ENCODE measurements at places on chromosomes 7 and 10. TPM values are rescaled to one million over a fixed set of nuclear protein-coding genes. Genes with fewer than 3 reads are reported as not detected.

Gene ADRB1
- total RNA-seq, result 1.3 TPM

Gene RBM20
- total RNA-seq, result 3.1 TPM

Gene CARD11
- 2.9 TPM for total RNA-seq

Gene SPDYE9
- not detected for total RNA-seq

Gene EBLN1
- total RNA-seq, result not detected

Gene TMEM236
- 2.9 TPM for total RNA-seq

Gene GATAD1
- total RNA-seq, result 42.6 TPM

Gene EGR2
- 4.3 TPM for total RNA-seq

Gene NKX2-3
- total RNA-seq, result not detected

Gene ENO4
- total RNA-seq, result 0.16 TPM

Gene OR13A1
- not detected for total RNA-seq

Gene SFRP5
- 1.8 TPM for total RNA-seq

DNA sequence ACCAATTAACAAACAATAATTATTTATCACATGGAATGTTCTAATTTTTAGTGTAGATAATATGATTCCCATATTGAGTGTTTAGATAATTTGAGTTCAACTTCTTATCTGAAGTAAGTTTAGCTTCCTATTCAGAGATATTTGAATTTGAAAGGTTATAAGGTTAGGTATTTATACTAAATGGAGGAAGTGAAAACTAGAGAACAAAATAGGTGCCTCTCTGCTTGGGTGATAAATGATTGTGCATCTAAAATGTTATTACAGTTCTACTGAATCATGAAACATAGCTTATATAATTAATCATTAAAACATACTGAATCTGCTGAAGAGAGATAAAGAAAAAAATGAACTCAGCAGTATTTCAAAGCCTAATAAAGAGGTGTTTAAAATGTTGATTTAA, 1174.3 kb downstream of the XPNPEP1 start:
- no peak for DNase-seq

DNA sequence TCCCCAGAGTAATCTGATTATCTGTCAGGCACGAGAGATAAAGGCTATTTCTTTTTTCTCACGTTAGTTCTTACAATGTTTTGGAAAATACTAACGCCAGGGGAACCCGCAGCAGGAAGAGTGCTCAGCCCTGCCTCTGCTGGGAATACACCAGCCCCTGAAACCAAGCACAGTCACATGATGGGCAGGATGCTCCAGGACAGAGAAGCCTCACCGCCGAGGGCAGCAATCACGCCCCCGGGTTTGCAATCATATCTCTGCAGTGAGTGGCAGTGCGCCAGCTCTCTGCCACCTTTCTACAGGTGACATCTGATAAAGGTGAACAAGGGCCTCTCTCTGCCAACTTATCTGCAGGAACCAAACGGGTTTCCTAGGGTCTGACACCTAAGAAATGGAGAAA, 39.8 kb downstream of the BRI3 start:
- DNase-seq, result no peak

- no peak for DNase-seq
These were observed 733.5 kb downstream of the ZWINT start for GRCh38 chr10:55627501-55628051.

- no peak for DNase-seq
These were observed 2.0 kb downstream of the CYP26C1 start for GRCh38 chr10:93062514-93063143.

DNA sequence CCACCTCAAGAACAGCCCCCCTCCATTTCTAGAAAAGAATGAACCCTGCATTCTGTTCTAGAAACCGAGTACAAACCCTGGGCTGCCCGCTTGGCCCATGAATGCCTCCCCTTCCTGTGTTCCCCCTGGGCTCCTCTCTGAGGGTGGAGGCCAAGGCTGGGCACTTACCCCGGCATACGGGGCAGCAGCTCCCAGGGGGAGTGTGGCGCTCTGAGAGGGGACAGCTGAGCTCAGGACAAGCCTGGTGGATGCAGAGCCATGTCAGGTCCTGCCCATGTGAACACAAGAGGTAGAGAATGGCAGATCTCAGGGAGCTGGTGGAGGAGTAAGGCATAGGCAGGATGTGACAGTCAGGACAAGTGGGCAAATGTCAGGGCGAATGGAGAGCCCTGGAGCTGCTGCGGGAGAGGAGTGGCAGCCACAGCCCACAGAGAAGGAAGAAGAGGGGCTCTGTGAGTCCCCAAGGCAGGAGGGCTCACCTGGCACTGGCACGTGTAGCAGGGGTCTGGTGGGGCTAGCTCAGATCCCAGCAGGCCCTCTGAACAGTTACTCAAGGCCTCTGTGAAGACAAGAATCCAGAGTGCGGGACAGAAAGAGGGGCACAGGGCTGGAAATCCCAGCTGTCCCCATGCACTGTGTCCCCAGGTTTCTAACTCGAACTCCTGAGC, 18.9 kb downstream of the ATP6V1F start:
- DNase-seq, result no peak

GRCh38 chr10:7383442-7383841, 27.4 kb downstream of the SFMBT2 start:
- DNase-seq, result no peak

DNA sequence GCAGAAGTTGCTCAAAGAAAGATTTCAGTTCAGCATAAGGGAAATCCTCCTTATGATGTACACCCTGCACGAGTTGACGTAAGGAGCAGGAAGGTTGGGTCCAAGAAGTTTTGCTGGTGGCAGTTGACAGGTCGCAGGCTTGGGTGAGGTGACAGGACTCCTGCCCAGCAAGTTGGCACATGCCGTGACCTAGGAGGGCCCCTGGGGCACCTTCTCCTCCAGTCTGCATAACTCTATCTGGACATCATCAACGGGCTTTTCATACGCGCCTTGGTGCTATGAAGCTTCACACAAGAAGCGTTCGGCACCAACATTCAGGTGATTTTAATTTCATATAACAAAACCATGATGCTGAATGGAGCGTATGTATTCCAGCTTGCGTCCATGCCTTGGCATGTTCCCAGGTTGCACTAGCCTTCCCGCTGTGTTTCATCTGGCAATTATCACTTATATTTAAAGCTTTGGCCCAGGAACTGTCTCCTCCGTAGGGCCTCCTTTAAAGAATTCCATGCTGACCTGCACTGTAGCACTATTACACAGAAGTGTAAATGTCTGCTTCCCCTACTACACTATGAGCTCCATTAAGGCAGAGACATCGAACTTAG, 651.6 kb upstream of the FOXK1 start:
- DNase-seq, result no peak

GRCh38 chr10:98431016-98431415, 15.7 kb downstream of the HPS1 start:
- DNase-seq, result no peak

- DNase-seq, result peak; percentile 62
These were observed 23.6 kb downstream of the MCM10 start for GRCh38 chr10:13184730-13185514.

DNA sequence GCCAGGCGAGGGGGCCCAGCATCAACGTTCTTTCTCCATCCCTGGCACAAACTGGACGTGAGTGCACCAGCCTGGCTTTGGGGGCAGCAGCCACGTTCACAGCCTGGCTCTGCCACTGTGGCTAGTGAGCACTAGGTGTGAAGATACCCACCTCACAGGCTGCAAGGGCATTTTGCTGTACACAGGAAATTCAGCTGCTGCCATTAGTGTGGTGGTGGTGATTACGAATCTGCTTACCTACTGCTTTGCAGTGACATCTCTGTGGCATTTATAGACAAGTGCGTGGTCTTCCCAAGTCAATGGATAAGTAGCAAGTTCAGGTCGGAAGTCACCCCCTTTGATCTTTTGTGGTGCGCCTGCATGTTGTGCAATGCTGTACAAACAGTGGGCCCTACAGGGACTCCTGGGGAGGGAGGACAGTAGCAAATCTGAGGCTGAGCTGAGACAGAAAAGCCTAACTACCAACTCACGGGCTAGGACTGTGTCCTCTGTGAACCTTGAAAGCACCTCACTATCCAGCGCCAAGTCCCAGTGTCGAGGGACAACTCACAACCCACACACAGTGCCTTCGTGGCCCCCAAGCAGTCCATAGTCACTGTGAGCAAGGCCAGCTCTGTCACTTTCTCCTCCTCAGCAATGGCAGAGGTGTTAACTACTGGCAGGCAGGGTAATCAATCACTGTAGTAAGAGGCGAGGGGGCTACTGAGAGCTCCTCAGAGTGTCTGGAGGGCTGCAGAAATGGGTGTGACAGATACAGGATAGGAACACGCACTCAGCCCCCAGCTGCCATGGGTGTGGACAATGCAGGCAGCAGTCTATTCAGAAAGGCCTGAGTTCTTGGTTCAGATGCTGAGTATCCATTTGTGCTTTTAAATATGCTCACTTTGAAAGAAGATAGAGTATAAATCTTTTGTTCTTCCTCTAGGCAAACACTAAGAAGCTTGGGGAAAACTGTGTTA, 17.0 kb upstream of the MMP21 start:
- DNase-seq, result no peak

DNA sequence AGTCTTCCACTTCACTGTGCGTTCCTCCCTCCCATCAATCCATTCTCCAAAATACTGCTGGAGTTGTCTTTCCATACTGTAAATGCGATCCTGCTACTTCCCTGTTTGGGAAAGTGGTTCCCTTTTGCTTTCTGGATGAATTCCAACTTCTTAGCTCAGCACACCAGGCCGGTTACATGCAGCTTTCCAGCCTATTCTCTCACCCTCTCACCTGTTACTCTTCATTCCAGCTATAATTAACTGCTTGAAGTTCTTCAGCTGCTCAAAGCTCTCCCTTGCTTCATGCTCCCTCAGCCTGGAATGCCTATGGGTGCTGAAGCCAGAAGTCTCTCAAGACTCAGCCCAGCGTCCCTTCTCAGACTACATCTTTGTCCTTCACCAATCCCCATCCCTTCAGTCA, 6.0 kb upstream of the ZNRF2 start:
- DNase-seq, result no peak

DNA sequence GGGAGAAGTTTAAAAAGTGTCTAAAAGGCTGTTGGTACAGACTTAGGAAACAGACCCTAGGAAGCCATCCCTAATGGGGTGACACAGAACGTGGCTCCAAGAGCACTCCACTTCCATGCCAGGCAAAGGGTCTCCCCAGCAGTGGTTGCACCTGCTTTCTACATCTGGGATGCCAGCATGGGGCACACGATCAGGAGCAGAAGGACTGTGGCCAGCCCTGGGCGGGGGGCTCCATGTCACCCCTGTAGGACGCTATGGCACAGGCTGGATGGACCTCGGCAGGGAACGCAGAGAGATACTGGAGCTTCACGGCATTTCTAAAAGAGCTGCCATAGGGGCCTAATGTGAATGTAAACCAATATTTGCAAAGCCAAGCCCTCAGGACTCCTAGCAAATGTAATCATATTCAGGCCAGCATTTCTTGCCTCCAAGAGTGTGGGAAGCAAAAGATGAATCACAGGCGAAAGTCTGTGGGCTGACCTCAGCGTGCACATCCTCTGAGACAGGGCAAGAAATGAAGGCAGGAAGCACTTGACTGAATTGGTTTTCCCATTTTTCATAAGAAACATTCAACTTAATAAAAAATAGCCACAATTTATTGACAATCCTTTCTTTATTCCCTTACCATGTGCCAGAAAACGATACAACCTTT, 93.9 kb downstream of the ATXN7L1 start:
- no peak for DNase-seq

DNA sequence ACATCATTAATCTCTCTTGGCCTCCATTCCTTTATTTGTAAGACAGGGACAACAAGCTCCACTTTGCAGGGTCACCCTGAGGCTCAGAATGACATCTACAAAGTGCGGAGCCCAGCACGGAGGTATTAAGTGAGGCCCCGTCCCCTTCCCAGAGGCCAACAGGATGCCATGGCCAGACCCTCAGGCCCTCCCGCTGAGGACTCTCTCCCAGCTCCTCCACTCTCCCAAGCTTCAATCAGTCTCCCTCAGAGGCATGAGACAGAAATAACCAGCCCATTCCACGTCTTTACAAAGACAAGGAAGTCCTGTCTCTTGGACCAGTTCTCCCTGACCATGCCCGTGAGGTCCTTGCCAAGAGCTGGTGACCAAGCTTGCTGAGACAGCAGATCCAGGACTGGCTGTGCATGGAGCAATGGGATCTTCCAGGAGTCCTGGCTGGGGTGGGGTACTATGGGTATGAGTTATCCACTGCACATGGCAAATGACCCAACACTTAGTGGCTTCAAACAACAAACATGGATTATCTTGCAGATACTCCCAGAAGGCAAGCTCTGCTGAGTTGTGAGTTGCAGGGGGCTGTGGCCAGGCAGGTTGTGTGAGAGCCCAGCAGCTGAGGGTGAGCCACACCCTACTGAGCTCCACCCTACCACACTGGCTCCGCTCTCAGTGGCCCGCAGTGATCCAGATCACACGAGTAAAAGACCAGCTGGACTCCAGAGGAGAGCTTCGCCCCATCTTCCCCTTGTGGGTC, 4.3 kb upstream of the PPIF start:
- DNase-seq, result no peak

DNA sequence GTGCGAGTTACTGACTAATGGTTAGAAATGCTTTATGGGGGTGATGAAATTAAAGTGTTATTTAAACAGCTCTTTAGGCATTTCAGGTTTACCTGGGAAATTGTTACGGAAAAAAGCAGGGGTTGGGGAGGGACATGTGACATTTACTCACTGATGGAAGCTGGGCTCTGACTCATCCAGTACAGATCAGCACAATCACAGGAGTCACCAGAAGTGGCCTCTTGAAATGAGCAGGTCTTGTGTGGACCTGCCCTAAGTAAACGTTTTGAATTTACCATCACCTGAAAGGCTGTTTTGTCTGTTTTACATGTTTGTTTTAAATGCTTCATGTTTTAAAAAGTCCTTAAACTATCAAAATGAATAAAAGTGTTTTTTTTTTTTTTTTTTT, 2.3 kb downstream of the GLRX3 start:
- DNase-seq, result no peak

GRCh38 chr7:108330227-108330626, 126.0 kb downstream of the NRCAM start:
- DNase-seq, result no peak

DNA sequence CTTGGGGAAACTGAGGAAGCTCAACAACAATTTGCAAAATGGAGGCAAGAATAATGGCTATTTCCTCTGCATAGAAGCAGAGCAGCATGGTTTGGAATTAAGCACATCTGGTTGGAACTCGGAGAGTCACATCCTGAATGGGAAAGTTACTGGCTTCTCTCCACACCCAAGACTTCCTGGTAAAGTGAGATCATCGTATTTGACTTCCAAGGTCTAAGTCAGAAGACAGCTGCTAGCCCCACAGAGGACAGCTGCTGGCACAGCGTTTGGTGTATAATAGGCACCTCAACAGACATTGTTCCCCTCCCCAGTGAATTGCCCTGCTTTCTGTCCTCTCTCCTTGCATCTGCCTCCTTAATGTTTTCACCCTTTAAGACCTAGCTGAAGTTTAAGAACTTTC, 37.0 kb upstream of the NRF1 start:
- no peak for DNase-seq

DNA sequence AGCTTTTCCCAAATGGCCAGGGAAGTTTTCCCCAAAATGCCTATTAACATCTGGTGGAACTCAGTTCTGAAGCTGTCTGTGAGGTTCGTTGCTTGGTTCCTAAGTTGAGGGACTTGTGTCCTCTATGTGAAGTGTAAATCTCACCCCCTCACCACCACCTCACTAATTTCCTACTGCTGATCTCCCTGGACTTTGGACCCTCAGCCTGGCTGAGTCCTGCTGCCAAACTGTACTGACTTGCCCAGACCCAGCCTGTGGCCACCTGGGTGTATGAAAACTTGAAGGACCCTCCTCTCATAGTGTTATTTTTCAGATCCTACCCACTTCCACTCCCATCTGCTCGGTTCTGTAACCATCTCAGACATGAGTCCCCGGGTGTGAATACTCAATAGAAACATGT, 94.9 kb downstream of the MET start:
- DNase-seq, result no peak

GRCh38 chr10:32680803-32681557, 235.0 kb downstream of the CCDC7 start:
- DNase-seq, result no peak

Data from breast epithelium (tissue), 4 donors.